ENCODE measurements at places on chromosomes 6 and 20.
A peak's percentile ranks its signal among the peaks of the same experiment; 100 is the strongest.

GRCh38 chr20:1165521-1165920, 19.3 kb downstream of the TMEM74B start:
- DNase-seq, result no peak

GRCh38 chr6:160010067-160010466, 41.2 kb downstream of the IGF2R start:
- DNase-seq, result no peak

- DNase-seq, result no peak
These were observed 52.6 kb upstream of the CEP162 start for GRCh38 chr6:84280030-84280429.

- no peak for DNase-seq
These were observed 5.5 kb downstream of the ZSCAN12 start for GRCh38 chr6:28393912-28394662.

DNA sequence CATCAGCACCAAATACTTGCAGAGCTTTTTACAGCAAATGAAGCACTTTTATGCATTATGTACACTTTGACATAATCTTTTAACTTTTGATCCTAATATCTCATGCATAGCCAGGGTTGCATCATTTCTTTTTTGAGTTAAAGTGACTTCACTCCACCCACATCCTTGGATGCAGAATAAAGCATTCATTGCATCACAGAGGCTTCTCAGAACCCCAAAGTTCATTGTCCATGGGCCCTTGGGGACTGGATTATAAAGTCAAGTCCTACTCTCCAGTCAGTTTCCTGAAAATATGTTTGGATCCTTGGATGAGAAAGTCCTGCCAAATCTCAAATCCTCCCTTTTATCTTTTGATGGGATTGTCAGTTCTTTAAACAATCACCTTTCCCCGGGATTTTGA, 10.6 kb upstream of the EFHC1 start:
- no peak for DNase-seq

DNA sequence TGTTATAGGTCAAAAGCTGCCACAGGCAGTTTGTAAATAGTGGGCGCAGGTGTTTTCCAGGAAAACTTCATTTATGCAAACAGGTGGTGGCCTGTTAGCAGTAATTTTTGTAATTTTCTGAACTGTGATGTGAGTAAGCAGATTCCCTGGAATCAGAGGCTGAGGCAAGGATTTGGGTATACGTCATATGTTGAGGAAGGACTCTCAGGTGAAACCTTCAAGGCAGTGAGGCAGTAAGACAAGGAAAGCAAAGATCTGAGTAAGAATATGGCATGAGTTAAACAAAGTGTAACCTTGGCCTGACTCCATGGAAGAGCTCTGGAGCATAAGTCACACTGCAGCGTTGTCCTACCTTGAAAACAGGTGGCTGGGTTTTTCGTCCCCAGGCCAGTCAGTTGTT, 291.1 kb upstream of the BTBD3 start:
- DNase-seq, result no peak

DNA sequence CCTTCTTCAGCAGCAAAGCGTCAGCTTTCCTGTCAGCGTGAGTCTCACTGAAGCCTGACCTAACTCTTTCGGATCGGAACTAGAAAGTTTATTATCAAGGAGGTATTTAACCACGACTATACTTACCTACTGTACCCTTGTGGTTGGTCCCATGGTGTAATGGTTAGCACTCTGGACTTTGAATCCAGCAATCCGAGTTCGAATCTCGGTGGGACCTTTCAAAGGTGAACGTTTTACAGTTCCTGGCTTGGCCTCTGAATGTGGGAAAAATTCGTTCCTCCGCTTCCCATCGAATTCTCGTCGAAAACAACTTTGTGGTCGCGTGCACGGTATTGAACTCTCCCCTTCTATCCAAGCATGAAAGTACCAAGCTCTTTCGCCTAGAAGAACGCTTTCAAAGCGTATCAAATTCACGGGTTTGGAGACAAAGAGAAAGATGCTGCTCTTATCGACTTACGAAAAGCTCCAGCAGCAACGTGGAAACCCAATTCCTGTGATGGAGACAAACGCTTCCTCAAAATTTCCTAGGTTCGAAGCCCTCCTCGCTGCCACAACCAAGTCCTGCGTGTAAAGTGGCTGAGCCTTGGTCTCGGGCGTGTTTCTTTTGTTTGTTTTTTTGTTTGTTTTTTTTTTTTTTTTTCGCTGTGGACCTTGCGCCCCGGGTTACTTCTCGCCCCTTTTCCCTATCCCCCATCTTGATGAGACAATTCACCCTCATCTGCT, 63.7 kb downstream of the GPX5 start:
- DNase-seq, result peak; percentile 3

DNA sequence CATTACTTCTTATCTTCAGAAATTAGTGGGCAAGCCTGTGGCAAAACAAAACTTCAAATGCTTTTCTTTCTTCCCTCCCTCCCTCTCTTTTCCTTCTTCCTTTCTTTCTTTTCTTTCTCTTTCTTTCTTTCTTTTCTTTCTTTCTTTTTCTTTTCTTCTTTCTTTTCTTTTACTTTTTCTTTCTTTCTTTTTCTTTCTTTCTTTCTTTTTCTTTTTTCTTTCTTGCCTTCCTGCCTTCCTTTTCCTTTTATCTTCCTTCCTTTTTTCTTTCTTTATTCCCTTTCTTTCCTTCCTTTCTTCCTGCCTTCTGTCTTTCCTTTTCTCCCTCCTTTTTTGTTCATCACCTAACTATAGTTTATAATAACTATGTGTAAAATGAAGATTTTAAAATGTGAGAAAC, 295.1 kb downstream of the SMOC2 start:
- no peak for DNase-seq

DNA sequence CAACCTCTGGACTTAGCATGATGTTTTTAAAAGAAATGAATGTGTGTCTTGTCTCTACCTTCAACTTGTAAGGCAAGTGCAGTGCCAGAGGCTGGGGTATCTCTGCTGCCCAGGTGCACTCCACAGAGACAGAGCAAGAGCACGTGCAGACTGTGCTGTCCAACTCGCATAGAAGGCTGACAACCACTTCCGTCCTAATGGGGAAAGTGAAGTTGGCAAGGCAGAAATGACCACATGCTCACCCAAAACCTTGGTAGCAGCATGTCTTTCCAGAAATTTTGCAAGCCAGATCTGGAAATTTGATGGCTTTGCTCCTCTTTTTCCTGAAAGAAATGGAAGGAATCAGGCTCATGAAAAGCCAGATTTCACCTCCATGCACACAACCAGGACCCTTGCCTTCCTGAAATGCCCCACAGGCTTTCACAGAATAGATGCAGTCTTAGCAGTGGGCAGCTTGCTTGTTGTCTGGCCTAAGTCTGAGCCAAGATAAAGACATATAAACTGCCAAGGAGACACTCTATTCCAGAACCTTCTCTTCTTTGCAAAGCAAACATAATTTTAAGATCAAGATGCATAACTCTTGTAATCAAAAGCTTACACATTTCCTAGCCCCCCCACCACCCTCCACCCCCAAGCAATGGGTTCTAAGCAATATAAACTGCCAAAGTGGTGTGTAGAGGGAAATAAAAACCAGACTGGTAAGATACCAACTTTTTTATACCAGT, 26.8 kb downstream of the SLC22A3 start:
- DNase-seq, result no peak

GRCh38 chr20:24528583-24529368, 59.3 kb downstream of the SYNDIG1 start:
- DNase-seq, result no peak

- no peak for DNase-seq
These were observed 20.5 kb upstream of the TMEM181 start for GRCh38 chr6:158539413-158539812.

GRCh38 chr20:46995561-46996142, 101.0 kb downstream of the EYA2 start:
- no peak for DNase-seq

DNA sequence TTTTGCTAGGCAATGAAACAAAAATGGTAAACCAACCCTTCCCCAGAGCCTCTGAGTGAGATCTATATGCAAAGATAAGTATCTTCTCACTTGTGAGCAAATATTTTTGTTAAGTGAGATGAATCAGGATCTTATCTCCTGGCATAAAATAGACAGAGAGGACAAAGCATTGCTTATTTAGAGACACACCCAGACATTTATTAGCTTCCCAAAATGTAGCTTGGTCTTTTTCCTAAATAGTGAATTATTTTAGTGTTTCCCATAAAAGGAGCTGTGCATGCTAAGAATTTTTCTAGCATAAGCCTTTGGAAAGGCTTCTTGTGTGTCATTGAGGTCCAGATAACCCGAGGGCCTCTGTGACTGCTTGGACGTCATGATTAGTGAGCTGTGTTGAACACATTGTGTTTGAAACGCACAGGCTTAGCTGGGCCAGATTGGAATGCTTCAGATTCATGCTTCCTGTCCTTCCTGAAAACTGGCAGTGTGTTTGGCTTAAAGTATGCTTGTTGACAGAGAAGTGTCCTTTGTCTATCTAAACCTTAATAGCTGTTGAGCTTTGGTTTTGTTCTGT, 16.5 kb downstream of the MTHFD1L start:
- no peak for DNase-seq

DNA sequence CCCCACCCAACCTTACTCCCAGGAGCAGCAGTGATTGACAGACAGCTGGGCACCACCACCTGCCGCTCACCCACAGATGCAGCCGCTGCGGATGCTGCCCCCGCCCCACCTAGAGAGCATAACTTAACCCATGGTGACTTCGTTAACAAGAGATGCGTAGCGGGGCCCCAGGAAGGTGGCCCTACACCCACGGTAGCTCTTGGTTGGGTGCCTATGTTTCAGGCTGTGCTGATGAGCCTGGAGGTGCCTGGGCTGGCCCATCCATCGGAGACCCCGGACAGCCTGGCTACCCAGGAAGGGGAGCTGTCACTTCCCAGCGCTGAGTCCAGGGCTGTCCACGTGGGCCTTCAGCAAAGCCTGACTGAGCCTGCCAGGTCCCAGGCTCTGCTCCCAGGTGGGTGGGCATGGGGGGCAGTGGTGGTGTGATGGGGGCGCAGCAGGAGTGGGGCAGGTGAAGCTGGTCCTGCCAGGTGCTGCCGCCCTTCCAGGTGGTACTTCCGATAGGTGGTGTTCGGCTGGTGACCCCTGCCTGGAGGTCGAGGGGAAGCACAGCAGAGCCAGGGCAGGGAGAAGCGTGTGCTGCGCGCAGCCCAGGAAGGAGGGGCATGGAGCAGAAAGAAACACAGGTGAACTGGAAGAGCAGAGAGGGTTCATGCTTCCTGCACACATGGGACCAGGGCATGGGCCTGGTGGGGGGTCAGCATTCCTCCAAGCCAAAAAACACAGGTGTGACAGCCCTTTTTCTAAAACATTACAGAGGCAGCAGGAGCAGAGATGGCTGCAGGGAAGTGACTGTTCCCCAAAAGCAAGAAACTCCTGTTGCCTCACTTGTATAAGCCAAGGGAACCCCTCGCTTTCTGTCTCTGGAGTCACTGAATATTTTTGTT, 56.9 kb downstream of the SYNJ2 start:
- DNase-seq, result no peak

- no peak for DNase-seq
These were observed 622 bp downstream of the APCDD1L start for GRCh38 chr20:58514321-58515232.

DNA sequence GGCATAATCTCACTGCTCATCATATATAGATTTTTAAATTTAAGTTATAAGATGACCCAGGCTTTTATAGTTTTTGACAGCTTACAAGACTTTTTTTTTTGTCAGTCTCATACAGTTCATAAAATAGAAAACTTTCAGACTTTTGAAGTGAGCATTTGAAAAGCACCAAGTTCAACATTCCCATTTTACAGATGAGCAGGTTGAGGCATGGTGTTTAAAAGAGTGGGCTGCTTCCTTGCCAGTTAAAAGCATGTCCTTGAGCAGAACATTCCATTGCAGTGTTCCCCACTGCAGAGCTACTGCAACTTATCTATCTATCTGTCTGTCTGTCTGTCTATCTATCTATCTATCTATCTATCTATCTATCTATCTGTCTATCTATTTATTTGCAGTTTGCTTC, 86.8 kb downstream of the GFRA4 start:
- no peak for DNase-seq

DNA sequence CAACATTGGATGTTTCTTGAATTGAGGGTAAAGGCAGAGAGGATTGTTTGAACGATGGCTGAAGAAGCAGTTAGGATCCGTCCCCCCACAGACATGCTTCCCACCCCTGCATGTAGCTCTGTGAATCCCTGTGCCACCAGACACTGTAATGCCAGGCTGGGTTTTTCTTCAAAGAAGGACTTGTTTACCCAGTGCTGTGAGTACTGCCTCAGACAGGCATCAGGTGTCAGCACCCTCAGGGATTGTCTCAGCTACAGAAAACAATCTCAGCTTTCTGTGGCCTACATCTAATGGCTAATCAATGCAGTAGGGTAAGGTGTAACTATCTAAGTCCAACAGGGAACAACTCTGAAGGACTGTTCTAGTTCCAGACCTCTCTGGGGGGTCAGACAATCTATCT, 853.0 kb upstream of the EPHA7 start:
- DNase-seq, result no peak

DNA sequence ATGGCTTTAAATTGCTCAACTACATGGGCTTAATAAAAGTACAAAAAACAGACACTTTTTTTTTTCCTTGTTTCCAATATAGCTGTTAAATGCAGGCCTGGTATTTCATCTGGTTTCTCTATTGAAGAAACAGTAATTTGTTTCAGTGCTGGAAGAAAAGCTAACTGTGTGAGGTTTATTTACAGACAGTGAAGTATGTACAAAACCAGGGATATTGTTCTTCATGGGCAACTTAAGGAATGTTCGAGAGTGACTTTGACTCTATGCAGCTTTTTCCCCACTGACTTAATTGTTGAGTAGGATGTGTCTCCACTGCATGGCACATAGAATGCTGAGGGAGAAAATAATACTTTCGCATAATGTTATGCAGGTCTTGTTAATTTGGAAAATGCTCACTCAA, 31.0 kb upstream of the PRL start:
- no peak for DNase-seq

GRCh38 chr6:161947371-161947770, 673.5 kb upstream of the AGPAT4 start:
- no peak for DNase-seq

GRCh38 chr6:125904871-125905270, 51.7 kb upstream of the HINT3 start:
- peak; percentile 31 for DNase-seq

- no peak for DNase-seq
These were observed 56.2 kb downstream of the KHDC1L start for GRCh38 chr6:73169111-73169510.

DNA sequence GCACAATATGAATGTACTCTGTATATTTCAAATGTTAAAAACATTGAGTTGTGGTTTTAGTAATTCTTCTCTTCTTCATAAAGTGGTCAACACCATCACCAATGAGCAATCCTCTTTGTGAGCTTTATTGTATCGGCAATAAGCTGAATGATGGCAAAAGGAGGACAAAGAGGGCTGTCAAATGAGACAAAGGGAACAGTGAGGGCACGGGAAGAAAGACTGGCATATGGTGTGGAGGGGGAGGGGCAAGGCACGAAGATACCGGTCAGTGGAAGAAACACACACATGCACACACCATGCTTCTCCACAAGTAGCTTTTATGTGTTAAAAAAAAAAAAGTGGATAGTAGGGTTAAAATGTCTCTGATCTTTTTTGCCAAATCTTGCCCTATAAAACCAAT, 506.8 kb upstream of the CITED2 start:
- DNase-seq, result no peak

GRCh38 chr20:52536040-52536439, 344.5 kb upstream of the ZFP64 start:
- DNase-seq, result no peak
